NCI-H187 treated with DMSO at 0.1 percent for 48 hours (cell line): ENCODE measurements at places on chromosomes 1 and 21.

DNA sequence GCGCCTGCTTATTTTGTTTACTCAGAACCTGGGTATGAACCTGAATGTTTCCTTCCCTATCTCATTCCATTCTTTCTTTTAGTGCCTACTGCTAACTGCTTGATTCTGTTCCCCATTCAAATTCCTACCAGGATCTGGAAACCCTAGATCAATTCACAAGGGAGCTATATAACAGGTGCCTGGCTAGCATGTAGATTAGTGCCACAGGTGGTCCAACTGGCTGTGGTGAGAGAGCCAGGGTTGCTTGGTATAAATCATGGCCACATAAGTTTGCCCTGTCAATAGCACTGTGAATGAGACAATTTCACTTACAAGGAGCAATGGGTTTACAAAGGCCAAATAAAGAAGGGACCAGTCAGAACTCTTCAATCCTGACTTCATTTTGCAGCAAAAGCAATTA, 6.6 kb upstream of the PRPF38B start:
- no peak for DNase-seq

DNA sequence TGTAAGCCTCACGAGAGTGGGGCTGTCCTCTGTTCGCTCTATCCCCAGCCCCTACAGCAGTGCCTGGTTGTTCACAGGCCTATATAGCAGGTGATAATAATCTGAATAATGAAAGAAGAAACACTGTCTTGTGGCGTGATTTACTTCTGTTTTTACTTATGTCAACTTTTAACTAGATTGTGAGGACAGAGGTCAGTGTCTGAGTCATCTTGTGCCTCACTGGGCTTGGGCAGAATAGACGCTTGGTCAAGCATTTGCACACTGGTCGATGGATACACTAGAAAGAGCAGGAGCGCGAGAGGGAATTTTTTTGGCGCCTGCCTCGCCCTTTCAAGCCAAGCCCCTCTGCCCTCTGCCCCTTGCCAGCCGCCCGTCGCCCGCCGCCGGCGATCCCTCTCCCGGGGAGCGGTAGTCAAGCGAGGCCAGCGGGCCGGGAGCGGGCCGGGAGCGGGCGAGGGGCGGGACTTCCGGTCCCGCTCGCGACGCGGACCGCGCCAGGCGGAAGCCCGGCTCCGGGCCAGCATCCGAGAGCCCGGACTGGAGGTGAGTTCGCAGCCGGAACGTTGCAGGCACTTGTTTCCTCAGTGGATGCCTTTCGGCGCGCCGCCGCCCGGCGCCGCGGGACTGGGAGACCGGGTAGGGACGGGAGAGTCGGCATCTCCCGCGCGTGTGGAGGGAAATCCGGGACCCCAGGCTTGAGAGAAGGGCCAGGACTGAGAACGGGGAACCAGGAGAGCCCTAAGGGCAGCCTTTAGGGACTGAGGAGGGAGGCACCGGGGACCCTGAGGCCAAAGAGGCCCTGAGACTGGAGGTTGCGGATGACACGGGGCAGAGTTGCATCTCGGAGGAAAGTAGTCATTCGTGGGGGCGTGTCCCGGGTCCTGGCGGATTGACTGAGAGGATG, at the start of gene DISP1:
TSS of gene DISP1 (plus strand) at position 504 of the 904 bp plus-strand sequence. CDS start 127,785 bp downstream, outside the sequence.
- no peak for DNase-seq

DNA sequence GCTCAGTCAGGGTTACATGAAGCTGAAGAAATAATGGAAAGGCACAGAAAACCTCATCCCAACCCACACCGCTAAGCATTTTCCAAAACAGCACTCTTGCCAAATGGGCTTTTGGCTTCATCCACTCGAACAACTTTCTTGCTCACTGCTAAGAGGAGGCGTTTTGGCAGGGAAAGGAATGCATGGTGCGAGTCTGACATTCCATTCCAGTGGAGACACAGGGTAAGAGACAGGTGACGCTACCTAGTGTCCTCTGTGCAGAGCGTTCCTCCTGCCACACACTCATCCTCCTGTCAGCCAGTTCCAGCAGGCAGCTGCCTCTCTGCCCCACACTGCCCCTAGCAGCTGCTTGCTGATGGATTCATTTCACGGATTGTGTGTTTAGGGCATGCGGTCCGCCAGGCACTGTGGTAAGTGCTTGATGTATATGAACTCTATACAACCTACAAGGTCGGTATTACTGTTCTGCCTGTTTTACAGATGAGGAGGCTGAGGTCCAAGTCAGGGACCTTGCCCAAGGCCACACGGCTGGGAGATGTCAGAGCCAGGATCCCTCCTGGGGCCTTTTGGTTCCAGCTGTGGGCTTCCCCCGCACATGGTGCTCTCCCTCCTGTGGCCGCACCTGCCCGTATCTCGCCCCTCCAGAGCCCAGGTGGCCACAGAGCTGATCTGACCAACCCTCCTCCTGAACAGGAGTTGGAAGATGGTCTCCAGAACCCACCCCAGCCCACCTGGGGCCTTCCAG, 25.7 kb upstream of the BACE2 start:
- no peak for DNase-seq

- no peak for DNase-seq
These were observed 12.4 kb downstream of the USP25 start for GRCh38 chr21:15742052-15742670.
